Esophagus squamous epithelium (tissue), 5 donors: ENCODE measurements at places on chromosomes 1 and 21.

DNA sequence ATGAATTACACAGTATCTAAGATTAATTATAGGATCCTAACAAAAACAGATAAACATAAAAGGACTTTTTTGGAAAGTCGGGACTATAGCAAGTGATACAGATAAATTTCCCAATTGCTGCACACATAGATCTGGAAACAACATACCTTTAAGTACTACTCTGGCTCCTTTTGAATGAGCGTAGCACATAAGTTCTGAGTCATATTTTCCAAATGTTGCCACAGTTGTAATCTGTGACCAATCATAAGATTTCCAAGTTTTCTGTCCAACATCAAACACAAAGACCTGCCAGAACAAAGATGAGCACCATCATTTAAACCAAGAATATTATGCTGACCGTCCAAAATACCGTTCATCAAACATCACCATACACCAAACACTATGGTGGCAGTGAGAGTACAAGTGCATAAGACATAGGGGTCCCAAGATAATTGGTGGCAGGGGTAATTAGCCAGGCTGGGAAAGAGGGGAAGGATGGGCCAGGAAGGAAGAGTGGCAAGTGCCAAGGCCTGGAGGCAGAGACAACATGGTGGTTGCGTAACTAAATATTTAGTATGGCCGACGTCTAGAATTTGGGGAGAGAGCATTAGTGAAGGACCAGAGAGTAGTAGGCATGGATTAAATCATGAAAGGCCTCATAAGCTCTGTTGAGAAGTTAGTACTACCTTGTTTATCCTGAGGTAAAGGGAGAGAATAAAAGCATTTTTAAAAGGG is 3.6 kb downstream of the CTBS start:
- no peak for DNase-seq

DNA sequence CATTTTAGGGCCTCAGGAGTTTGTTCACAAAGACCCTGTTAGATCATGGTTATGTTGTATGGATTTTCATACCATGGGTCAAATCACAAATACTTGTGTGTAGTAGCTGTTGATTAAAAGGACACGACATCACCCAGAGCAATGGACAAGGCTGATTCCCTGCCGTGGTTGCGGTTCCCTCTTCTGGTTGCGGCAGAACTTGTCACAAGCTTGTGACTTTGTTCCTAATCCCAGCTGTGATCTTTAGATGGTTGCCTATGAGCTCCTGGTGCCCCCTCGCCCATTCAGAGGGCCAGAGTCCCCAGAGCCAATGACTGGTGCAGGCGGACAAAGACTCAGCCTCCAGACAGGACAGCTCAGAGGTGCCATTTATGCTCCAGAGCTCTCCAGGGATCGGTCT is 11.8 kb upstream of the SDHB start:
- no peak for DNase-seq

DNA sequence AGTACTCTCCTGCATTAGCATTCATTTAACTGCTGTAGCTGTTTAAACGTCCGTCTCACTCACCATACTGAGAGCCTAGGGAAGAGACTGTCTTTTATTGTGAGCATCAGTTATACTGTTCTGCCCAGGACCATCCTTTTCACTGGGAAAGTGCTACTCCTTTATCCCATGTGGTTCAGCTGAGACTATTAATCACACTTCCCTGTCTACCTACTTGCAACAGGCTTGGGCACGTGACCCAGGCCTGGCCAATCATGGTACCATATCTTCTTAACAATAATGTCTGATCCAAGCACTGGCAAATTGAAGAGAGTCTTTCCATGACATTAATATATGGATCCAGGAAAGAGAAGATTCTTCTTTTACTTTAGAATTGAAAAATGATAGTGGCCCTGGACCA is 108.1 kb downstream of the TM2D1 start:
- DNase-seq = no peak

DNA sequence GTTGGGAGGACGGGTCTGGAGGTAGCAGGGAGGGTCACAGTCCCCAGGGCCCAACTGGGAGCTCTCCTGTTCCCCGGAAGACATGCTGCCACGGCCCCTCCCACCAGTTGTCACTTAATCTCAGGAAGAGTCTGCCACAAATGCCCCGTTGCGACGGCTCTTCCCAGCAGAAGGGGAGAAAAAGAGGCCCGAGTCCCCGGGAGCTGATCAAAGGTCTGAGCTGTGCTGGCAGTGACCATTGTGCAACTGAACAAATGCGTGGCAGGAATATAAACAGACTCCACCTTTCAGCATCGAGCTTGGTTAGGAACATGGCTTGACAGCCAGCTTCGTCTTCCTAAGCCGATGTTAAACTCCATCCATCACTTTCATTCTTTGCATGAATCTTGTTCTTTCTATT is 27.8 kb upstream of the ZBTB21 start:
- DNase-seq = no peak

- DNase-seq = no peak
These were observed 23.4 kb downstream of the SYT11 start for GRCh38 chr1:155882766-155883165.

GRCh38 chr1:179077396-179077795 is 4.5 kb upstream of the TOR3A start:
- no peak for DNase-seq

GRCh38 chr1:5995871-5996630 is 3.8 kb upstream of the NPHP4 start:
- DNase-seq = no peak

- no peak for DNase-seq
These were observed 55.5 kb downstream of the SIM2 start for GRCh38 chr21:36754241-36754898.

DNA sequence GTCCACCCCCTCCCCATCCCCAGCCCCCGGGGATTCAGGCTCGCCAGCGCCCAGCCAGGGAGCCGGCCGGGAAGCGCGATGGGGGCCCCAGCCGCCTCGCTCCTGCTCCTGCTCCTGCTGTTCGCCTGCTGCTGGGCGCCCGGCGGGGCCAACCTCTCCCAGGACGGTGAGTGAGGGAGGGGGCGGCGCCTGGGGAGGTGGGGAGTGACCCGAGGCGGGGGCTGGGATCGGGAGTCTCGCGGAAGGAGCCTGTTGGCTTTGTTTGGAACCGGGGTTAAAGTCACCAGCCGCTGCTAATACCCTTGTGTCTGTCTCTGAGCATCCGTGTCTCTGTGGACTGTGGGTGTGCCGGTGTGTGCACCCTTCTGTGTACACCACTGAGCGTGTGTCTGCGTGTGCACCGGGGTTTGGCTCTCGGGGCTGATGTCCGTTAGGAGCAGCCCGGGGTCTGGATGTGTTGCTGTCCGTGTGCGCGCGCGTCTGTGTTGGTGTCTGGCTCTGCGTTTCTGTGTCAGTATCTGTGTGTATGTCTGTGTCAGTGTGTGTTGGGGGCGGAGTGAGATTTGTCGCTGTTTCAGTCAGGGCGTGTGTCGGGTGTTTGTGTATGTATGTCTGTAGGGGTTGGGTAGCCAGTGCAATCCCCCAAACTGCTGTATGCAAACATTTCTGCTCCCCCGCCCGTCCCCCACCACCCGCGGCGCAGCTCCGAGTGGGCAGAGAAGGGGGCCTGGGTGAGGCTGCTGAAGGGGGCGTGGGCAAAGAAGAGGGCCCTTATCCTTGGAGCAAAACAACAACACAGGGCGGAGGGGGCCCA is 480 bp downstream of the CADM3 start:
- DNase-seq = no peak

DNA sequence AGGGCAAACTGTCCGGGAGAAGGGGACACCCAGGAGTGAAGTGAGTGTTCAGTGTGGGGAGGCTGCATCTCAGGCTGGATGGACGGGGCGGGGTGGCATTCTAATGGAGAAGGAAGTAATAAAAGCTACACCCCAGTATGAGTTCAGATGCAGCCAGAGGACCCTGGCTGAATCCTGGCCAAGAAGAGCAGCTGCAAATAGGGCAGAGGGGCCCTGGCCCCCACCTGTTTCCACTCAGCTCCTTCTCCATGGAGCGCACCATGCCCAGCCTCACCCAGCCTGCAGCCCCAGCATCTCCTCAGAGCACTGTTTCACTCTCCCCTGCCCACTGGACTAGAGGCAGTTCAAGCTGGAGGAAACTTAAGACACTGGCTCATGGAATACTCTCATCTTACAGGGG is 46.4 kb downstream of the KCND3 start:
- DNase-seq = no peak

DNA sequence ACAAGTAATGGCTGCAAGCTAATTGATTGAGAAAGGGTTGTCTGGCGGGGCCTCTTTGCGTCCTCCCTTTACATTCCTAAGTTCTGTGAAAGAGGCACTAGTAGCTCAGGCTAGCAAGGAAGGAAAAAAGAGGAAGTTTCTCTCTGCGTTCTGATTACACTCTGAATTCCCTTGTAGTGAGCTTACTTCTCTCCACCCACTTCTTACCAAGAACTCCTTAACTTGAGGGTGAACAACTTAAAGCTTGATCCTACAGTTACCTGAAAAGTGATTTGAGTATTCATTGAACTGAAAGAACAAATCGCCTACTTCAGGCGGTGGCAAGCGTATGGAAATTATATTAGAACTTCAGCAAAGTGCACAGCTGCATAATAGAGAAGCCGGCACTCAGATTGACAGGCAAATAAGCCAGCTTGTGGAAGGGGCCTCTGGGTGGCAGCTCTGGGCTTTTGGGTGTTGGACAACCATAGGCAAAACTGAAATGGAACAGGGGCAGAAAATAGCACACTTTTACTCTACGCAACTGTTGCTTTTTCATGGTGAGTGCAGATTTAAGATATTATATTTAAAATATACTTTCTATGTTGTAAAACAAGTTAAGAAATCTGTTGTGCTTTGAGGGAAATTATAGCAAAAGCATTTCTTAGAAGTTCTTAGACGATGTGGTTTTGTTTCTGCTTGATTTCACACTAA is 464.5 kb downstream of the USP25 start:
- no peak for DNase-seq

DNA sequence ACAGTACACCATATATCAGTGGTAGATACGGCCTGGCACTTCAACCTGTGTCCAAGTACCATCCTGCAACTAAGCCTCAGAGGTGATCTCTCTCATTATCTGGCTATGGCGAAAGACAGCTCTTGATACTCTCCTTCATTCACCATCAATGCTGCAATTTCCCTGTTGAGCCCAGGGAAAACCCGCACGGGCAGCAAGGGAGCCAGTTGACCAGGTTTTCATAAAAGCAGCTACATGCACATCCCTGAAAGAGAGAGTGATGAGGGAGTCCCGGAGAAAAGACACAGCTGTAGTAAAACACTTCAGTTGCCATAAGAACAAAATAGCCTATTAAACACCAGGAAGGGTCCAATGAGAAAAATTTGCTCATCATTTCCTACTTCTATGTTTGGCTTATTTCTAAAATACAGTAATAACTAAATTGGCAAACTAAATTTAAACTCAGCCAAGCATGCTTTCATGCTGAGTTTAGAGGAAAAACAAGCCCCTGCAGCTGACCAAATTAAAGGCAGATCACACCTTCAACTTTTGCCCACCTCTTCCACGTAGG is 68.3 kb downstream of the CAPZB start:
- DNase-seq = no peak

- no peak for DNase-seq
These were observed 16.3 kb upstream of the ACKR1 start for GRCh38 chr1:159188375-159188788.

- peak; percentile 67 for DNase-seq
These were observed at the start of gene IPO13 for GRCh38 chr1:43946236-43947060. TSS of gene IPO13 (plus strand) at chr1:43946950. CDS start at chr1:43947601, 651 bp downstream.

DNA sequence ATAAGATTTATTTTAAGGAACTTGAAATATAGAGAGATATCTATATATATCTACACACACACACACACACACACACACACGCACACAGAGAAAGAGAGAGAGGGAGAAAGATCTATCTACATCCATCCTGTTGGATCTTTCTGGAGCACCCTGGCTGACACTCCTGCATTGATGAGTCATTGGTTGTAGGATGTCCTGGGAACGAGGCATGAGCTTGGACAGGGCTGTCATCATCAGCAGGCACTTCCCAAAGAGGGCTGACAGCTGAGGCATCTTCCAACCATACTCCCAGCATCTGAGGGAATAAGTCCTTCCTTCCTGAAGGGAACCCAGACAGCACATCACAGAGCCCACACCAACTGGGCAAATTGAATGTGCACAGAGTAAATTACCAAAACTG is 99.1 kb upstream of the ERG start:
- DNase-seq = no peak

GRCh38 chr1:30520476-30520875 is 202.9 kb downstream of the MATN1 start:
- DNase-seq = no peak

- no peak for DNase-seq
These were observed 160.8 kb upstream of the SAMSN1 start for GRCh38 chr21:14706712-14707510.

DNA sequence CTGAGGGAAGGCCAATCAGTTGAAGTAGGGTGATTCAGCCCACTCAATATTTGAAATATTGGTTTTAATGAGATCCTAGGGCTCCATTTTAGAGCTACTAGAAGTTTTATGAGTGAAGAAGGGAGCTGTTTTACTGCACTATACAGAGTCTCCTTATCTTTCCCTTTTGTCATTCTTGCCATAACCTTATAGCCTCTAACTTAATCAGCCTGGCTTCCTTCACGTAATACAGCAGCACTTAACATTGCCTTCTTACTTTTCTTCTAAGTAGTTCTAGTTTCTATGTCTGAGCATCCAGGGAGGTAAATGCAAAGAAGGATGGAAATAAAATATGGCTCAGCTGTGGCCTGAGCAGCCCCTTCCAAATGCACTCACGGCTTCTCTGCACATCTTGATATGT is 299.3 kb downstream of the KIF26B start:
- no peak for DNase-seq

DNA sequence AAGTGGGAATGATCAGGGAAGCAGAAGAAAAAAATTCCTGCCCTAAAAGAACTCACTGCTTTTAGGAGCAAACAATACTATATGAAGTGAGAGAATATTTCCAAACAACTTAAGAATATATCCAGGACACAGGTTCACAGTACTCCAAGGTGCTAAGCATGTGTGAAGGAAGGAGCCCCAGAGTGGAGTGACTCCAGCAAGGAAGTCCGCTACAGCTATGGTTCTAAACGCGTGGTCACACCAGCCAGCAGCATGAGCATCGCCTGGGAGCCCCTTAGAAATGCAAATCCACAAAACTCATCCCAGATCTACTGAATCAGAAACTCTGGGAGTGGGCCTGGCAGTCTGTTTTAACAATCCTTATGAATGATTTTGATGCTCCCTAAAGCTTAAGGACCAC is 36.1 kb downstream of the GADD45A start:
- DNase-seq = no peak

DNA sequence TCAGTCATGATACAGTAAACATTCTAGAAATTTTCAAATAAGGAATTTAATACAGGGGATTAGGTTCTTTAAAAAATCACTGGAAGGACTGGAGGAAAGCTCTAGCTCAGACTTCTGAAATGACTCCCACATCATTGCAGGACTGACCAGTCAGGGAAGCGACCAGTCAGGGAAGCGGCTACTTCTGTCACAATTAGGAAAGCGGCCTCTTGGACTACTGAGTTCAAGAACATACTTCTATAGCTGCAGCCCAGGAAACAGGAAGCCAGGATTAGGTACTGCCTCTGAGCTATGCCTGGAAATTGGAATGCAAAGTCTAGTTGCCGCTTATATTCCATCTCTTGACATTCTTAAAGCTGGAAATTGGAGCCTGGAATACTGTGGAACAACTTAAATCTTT is 45.5 kb downstream of the USP25 start:
- no peak for DNase-seq
